EL (cell line): ENCODE measurements at places on chromosomes 16 and 17.

DNA sequence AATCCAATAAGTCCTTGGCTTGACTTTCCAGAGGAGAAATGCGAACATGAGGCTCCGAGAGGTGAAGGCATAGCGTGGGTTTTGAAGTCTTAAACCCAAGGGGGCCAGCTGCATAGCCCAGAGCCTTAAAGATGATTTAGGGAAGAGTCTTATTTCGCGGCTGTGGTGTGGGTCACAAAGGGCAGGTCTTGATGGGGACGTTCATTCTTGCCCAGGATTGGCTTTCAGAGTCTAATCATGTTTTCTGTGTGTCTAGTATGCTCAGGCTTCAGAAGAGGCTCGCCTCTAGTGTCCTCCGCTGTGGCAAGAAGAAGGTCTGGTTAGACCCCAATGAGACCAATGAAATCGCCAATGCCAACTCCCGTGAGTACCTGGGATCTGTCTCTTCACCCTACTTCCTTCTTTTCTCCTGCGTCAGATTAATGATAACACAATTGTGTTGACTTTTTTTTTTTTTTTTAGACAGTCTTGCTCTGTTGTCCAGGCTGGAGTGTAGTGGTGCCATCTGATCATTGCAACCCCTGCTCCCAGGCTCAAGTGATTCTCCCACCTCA, 951 bp downstream of the RPL19 start:
- DNase-seq: no peak

DNA sequence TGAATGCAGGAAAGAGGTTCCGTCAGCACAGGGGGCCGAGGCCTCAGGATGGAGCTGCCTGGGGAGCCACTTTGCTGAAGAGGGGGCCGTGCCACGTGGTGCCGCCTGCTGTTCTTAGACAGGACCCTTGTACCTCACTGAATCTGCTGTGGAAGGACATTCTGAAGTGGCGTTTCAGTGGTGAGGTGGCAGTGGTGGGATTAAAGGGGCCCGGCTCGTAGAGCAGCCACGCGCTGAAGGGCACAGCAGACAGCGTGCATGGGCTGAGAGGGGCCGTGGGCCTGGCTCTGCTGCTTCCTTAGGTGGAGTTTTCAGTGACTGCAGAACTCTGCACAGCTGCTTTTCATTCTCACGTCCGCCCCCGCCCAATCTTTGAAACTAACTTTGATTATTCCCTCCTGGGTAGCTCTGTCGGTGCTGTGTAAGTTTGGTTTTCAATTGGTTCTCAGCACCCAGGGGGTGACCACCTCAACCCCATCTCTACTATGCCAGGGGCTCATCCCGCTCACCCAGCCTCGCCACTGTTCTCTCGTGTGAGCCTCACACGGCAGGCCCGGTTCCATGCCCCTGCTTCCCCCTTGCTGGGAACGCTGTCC, 70.3 kb downstream of the SEC14L1 start:
- no peak for DNase-seq

DNA sequence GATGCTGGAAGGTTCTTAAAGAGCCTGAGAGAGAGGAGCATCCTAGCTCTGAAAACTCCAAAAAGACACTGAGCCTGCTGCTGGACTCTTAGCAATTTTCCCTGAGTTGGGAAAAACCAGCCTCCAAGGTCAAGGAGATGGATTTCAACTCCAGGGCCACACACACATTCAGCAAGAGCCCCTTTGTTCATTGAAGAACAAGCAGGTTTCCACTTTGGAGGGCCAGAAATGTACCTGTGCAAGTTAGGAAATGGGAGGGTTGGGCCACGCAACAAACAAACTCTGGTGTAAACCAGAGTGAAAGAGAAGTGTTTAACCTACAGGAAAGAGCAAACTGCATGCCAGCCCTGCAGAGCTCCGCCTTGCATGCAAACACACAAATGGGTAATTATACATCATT, 264.8 kb upstream of the RPL38 start:
- DNase-seq: no peak

DNA sequence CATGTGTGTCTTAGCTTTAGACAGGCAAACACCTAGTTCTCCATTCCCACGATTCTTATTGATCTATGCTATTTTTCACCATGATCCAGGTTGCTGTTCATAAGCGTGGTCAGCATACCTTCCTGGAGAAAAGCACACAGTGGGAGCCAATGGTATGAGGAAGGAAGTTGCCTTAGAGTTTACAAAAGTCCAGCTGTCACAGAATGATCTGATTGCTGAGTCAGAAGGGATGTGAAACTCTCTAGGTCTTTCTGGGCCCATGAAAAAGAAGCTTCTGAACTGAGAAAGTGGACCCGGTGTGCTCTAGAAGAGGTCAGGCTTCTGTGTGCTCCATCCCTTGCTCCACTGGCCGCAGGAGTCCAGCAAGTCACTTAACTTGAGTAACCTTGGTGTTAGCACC, 71.0 kb upstream of the CCL1 start:
- DNase-seq: no peak
